ENCODE measurements at places on chromosomes 5 and 9. TPM values are rescaled to one million over a fixed set of nuclear protein-coding genes. Genes with fewer than 3 reads are reported as not detected.

FOXD4L6 gene
- total RNA-seq: not detected

KLHL3 gene
- total RNA-seq: 2.6 TPM

ZNF618 gene
- 7.1 TPM for total RNA-seq

POU5F2 gene
- 0.34 TPM for total RNA-seq

PCDHGA9 gene
- total RNA-seq: 5.3 TPM

PHYKPL gene
- total RNA-seq: 12.0 TPM

LCP2 gene
- 0.10 TPM for total RNA-seq

PCDHB15 gene
- total RNA-seq: 1.6 TPM

GFI1B gene
- total RNA-seq: not detected

SELENOP gene
- total RNA-seq: 373 TPM

NDUFB6 gene
- total RNA-seq: 26.3 TPM

CXCL14 gene
- 0.64 TPM for total RNA-seq

UGT3A2 gene
- total RNA-seq: not detected

RIC1 gene
- total RNA-seq: 15.7 TPM

GABRB2 gene
- not detected for total RNA-seq

CER1 gene
- total RNA-seq: not detected

TRIM36 gene
- total RNA-seq: 0.12 TPM

SHISAL2B gene
- total RNA-seq: not detected

NUTM2G gene
- total RNA-seq: not detected

CAAP1 gene
- total RNA-seq: 8.7 TPM

ADAMTS13 gene
- 3.4 TPM for total RNA-seq

FYB1 gene
- 4.4 TPM for total RNA-seq

ADGRD2 gene
- total RNA-seq: not detected

PAEP gene
- total RNA-seq: not detected

ADAMTS6 gene
- total RNA-seq: 1.7 TPM

LSM11 gene
- total RNA-seq: 2.6 TPM

PCDHGB1 gene
- 1.6 TPM for total RNA-seq

MYO10 gene
- total RNA-seq: 22.0 TPM

PCDHGA7 gene
- 9.9 TPM for total RNA-seq

PROB1 gene
- 2.1 TPM for total RNA-seq

TMEM38B gene
- 8.2 TPM for total RNA-seq

SGCD gene
- 3.5 TPM for total RNA-seq
